Mesenchymal stem cell (in vitro differentiated cells and primary cell): ENCODE measurements at places on chromosomes 2 and 18.
A peak's percentile ranks its signal among the peaks of the same experiment; 100 is the strongest.

GRCh38 chr2:213524164-213524563, 239.9 kb downstream of the SPAG16 start:
- H3K4me1 ChIP-seq = no peaks in the 10 kb centered on the region
- no peak overlapping the region for H3K4me3 ChIP-seq
- H3K27me3 ChIP-seq = no peaks in the 10 kb centered on the region

GRCh38 chr2:238771218-238771617, 76.7 kb upstream of the TWIST2 start:
- DNase-seq = no peak
- H3K27ac ChIP-seq = no peak overlapping the region
- peaks cover 33% of the 10 kb centered on the region for H3K27me3 ChIP-seq
- H3K4me1 ChIP-seq = no peaks in the 10 kb centered on the region

GRCh38 chr2:227783404-227784138, 30.1 kb upstream of the CCL20 start:
- no peaks in the 10 kb centered on the region for H3K27me3 ChIP-seq
- H3K4me1 ChIP-seq = no peaks in the 10 kb centered on the region
- no peak overlapping the region for H3K4me3 ChIP-seq
- H3K36me3 ChIP-seq = no peaks in the 10 kb centered on the region
- H3K27ac ChIP-seq = no peak overlapping the region

DNA sequence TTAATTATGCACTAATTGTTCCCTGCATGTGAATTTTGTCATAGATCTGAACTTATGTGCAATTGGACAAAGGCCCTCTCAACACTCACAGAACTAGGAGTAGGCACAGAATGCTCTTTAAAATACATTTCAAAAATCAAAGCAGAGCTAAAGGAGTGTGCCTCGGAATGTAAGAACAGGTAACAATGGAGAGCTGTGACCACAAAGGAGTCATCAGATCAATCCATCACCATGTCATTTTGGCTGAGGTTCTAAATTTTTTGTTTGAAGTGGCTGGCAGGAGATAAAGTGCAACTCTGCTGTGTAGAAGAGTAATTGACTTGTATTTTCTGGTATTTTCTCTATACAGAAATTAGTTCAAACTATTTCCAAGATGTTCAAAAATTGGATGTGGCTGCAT, 155.4 kb downstream of the NRP2 start:
- no peaks in the 10 kb centered on the region for H3K4me1 ChIP-seq
- H3K36me3 ChIP-seq = no peaks in the 10 kb centered on the region
- no peak overlapping the region for H3K27ac ChIP-seq
- no peak overlapping the region for H3K4me3 ChIP-seq

GRCh38 chr2:63046961-63047320, 3.7 kb upstream of the OTX1 start:
- H3K27me3 ChIP-seq = peaks cover 45% of the 10 kb centered on the region
- peaks cover 27% of the 10 kb centered on the region for H3K4me1 ChIP-seq
- DNase-seq = peak; percentile 22
- no peak overlapping the region for H3K27ac ChIP-seq

GRCh38 chr2:60394463-60394862, 159.0 kb downstream of the BCL11A start:
- no peaks in the 10 kb centered on the region for H3K36me3 ChIP-seq
- H3K27ac ChIP-seq = no peak overlapping the region
- no peak for DNase-seq
- H3K4me3 ChIP-seq = no peak overlapping the region
- H3K4me1 ChIP-seq = no peaks in the 10 kb centered on the region
